ENCODE measurements at places on chromosomes 5 and 9. TPM values are rescaled to one million over a fixed set of nuclear protein-coding genes. Genes with fewer than 3 reads are reported as not detected.

PTBP3 gene
- 55.7 TPM for total RNA-seq

DAPK1 gene
- total RNA-seq, result 31.3 TPM

RASGEF1C gene
- total RNA-seq, result not detected

JAK2 gene
- total RNA-seq, result 12.5 TPM

GDA gene
- total RNA-seq, result 3.7 TPM

DNA sequence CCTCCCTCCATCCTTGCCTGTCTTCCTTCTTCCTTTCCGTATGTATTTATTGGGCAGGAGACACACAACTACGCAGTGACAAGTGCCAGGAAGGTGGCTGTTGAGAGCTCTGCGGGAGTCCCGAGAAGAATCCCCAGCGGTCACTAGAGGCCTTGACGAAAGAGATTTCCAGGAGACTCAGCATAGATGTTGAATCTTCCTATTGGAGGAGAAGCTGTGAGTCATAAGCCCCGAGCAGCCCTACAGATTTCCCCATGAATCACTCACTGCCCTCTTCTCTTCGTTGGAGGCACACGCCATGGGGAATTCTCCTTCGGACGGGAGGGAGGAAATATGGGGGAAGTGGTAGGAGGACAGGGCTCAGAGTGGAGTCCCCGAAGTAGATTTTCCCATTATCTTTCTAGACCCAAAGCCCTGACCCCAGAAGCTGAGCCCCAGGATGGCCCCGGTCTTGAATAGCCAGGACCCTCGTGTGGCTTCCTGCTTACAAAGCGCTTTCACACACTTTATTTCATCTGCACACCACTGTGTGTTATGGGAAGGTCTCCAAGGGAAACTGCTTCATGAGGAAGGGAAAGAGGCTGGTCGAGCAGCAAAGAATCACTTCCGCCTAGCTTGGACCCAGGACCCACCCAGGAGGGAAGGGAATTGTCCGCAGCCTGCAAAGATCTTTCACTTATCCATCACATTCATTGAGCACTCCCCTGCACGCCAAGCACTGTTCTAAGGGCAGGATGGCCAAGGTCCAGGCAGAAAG, 12.7 kb downstream of the DUSP1 start:
- DNase-seq, result peak; percentile 97

- no peak for DNase-seq
These were observed 95.9 kb upstream of the GNAQ start for GRCh38 chr9:78127279-78128225.

- DNase-seq, result no peak
These were observed 18.0 kb downstream of the GPX3 start for GRCh38 chr5:151038412-151038745.

- DNase-seq, result peak; percentile 40
These were observed 24.8 kb downstream of the FYB1 start for GRCh38 chr5:39194466-39195136.

DNA sequence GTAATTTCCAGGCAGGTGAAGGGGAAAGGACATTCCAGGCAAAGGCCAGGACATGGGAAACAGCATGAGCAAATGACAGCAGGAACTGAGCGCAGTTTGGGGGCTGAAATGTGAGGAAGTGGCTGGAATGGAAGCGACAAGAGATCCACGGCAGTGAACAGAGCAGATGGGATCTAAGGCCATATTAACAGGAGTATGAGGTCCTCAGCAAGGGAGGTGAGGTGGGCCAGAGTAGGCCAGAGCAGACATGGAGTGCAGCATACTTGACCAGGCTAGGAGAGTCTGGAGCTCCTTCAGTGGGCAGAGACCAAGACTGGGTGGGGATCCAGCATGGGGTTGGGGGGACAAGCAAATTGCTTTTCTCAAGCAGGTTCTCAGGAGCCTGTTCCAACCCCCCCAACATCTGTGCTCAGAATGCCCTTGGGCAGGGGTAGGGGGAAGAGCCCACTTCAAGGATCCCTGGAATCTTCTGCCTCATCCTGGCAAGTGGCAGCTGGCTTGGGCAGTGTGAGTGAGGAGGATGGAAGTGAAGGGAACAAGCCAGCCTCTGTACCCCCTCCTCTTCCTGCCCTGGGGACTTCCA, 34.5 kb downstream of the DAB2IP start:
- DNase-seq, result no peak

DNA sequence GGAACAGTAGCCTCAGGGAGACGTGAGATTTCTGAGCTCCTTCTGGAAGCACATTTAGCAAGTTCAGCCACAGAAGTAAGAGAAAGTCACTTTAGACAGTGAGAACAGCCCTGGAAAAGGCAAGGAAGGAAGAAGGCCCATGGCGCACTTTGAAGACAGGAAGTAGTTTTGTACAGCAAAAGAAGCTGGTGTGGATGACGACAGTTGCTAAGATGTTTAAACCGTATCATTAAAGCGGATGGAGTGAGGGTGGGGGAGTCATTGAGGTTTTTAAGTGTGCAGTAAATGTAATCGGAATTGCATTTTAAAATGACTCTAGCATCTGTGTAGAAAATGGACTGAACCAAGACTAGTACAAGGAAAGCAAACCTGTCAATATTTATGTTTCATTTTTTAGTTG, 15.3 kb upstream of the TRPM3 start:
- no peak for DNase-seq

Data from Daoy (cell line).